LNCaP clone FGC (cell line): ENCODE measurements at places on chromosomes 1 and 21.

GRCh38 chr1:26516987-26517765 is 12.4 kb upstream of the RPS6KA1 start:
- no peak for DNase-seq

DNA sequence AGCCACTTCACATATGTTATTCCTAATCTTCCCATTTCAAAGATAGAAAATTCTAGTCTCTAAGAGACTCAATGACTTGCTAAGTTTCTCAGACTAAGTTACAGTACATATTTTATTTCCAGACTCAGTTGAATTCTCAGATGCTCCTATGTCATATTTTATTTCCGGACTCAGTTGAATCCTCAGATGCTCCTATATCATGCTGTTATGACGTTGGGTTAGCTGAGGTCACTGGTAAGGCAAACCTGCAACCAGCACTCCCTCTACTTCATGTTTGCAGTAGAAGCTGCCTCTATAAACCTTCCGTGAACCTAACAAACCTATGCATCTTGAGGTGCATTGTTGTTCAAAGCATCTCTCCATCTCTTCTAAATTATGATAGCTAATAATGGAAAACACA is 187.1 kb upstream of the SGIP1 start:
- no peak for DNase-seq

DNA sequence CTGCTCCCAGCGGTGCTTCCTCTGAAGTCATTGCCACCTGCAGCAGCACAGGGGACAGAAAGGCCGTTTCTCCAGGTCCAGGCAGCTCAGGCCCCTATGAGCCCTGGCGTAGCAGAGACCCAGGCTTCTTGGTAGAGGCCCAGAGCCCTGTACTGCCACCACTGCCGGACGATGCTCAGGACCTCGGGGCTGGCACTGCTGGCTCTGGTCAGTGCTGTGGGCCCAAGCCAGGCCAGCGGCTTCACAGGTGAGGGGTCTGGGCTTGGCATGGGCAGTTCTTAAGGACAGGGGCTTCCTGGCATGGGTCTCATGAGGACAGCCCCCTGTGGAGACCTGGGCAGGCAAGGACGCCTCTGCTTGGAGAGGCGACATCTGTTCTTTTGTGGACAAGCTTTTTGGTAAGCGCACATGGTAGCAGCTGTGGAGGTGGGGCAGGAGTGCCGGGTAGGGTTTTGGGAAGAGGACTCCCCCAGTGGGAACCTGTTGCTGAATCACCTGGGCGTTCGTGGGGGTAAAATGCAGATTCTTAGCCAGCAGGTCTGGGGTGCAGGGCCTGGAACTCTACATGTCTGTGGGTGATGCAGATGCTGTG is at the start of gene UMODL1:
Gene UMODL1, plus strand, starts transcription at position 172 of the 592 bp plus-strand sequence. Its CDS starts 0 bp downstream, at position 172.
- no peak for DNase-seq

- DNase-seq: no peak
Observed at GRCh38 chr1:243291292-243291691, 35.5 kb downstream of the SDCCAG8 start.

DNA sequence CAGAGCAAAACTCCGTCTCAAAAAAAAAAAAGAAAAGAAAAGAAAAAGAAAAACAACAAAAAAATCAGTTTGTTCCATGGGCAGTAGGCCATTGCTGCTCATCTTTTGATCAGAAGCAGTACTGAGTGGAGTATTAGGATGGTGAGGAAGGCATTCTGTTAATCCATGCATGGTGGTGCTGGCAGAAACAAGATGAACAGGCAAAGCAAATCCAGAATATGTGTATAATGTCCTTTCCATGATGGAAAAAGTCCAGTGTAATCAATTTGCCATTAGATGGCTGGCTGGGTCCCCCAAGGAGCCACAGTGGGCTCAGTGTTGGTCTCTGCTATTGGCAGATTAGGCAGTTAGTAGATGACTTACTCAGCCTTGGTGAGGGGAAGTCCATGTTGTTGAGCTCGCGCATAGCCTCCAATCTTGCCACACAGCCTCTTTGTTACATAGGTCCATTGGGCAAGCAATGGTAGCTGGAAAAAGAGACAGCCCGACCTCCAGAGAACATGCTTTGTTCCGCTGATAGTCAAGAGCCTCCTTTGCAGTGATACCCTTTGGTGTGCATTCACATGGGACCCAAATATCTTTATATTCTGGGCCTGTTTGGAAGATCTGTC is 23.3 kb downstream of the H3-3A start:
- no peak for DNase-seq

- DNase-seq: no peak
Observed at GRCh38 chr21:35732788-35733187, 327.5 kb downstream of the SETD4 start.

DNA sequence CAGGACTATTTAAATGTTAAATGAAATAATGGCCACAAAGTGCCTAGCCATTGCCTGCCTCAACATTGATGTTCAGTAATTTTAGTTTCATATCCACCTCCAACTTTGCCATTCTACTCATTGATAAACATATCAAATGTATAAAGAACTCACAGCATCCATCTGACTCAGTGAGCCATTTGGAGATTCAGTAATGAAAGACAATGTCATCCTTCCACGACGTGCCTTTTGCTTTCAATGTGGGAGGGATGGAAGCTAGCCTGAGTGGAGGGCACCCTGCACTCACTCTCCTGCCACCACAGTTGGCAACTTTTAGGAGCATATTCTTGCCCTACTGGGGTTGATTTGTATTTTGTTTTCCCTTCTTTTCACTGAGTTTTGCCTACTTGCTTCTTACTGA is 151.5 kb downstream of the GLUL start:
- no peak for DNase-seq

GRCh38 chr1:52424813-52425212 is 20.4 kb downstream of the PRPF38A start:
- DNase-seq: no peak
